ENCODE measurements at places on chromosomes 6 and 20.
A peak's percentile ranks its signal among the peaks of the same experiment; 100 is the strongest.

GRCh38 chr6:31877651-31878161, 1.1 kb downstream of the SLC44A4 start:
- DNase-seq = no peak

DNA sequence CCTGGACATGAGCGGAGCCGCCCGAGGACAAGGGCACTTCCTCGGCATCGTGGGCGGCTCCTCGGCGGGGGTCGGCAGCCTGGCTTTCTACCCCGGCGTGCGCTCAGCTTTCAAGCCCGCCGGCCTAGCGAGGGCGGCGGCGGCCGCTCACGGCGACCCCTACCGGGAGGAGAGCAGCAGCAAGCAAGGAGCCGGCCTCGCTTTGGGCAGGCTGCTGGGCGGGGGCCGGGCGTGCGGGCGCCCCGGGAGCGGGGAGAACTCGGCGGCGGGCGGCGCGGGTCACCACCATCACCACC, 6.7 kb downstream of the PRDM13 start:
- peak; percentile 64 for DNase-seq

DNA sequence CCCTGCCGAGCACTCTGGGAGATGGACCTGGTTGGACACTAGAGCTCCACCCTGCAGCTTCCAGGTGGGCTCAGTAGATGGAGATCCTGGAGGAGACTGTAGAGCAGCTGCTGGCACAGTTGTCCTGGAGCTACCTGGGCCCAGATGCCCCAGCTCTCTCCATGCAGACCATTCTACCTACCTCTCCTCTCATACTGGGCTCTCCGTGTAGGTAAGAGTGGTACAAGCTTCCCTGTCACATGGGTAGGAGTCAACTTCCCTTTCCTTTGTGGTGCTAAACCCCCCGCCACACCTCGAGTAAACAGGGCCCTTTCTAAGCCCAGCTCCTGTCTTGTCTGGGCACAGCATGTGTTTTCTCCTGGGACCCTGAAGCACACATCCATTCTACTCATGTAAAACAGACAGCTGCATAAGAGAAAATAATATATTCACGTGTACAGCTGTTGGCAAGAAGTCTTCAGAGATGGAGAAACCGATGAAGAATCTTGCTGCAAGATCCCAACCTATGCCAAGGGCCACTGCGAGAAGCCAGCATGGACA, 108.1 kb upstream of the DUSP22 start:
- no peak for DNase-seq

DNA sequence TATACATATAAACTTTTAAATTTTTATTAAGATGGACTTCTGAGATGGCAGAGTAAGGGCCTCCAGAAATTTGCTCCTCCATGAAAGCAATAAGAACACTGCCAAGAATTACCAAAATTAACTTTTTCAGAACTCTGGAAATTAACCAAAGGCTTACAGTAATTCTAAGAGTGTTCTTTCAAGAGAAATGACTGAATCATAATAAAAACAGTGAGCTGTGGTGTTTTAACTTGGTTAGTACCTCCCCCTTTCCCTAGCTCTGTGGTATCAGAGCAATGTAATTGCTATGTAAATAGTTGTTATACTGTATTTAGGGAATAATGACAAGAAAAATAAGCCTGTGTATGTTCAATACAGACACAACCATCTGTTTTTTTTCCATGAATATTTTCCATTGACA, 19.0 kb downstream of the HECA start:
- DNase-seq = no peak

DNA sequence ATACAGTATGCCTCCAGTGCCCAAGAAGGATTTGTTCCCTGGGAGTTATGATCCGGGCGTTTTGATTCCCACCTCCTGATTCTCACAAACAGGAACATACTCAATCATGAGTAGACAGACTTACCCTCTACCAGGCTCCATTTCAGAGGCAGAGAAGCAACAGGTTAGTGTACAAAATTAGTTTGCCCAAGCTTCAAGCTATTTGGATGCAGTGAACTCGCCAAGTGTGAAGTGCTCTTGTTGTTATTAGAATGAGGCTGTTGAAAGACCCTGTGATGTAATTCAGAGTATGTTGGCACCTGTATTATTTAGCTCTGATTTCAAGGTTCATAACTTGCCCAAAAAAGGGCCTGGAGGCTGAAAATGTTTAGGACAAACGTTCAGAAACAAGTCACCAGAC, 247.0 kb downstream of the PHACTR1 start:
- no peak for DNase-seq

- DNase-seq = no peak
Measured at GRCh38 chr20:60233018-60233630, 274.9 kb downstream of the CDH26 start.

- no peak for DNase-seq
Measured at GRCh38 chr6:130858498-130859160, 31.4 kb downstream of the SMLR1 start.
